ENCODE measurements at places on chromosomes 3 and 15.

- no peak for DNase-seq
Measured at GRCh38 chr3:119351581-119351980, 57.4 kb downstream of the ARHGAP31 start.

DNA sequence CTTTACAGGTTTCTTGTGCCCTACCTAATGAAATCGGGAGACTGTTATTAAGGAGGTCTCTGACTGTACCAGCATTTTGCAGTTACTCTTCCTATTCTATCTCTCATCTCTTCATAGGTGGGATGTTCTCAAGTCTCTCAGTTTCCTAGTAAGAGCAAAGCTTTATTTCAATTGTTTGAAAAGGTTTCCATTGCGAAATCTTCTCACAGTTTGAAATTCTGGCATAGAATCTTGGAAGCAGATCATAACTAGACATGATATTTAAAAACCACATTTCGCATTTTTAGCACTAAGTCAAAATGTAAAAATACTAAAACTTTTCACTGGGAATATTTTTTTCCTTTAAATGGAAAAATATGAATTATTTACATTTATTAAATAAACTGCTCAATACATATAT is 1311.4 kb downstream of the ROBO2 start:
- no peak for DNase-seq

DNA sequence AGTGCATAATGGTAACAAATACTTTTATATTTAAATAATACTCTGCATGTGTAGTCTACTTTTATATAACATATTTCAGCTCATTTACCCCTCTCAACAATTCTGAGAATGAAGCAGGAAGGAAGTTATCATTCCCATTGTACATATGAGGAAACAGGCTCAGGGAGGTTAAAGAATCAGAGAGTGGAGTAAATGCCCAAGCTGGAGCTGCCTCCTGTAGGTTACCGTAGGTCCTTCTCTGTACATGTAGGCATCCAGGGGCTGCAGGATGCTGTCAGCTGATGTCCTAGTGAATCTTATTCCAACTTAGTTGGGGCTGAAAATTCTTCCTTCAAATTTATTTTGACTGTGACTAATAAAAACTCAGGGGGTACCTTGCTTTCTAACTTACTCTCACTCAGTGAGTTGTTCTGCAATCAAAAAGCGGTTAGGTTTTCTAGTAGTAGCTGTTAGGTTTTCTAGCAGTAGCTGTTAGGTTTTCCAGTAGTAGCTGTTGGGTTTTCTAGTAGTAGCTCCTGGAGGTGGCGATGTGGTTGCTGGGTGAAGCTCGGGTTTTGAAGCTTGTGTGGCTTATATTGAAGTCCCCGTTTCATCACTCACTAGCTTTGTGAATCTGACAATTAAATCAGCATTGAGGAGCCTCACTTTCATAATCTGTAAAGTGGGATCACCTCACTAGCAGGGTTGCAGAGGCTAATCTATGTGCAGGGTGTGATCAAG is 357.0 kb downstream of the NR2F2 start:
- DNase-seq = no peak

DNA sequence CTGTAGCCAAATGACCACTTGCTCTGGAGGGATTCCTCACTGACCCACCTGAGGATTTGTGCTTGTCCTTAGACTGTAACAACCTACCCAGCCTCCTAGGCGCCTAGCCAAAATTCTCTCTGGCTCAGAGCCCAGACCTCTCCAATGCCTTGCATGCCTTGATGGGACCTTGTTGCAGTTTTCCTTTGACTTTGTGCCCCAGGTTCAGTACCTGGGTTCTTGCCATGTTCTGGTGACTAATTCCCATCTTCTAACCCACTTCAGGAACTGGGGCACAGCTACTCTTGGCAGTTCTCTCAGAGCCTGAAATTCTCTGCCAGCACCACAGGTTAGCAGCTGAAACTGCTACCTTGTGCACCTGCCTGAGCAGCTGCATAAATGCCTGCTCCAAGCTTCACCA is 27.0 kb upstream of the UBE3A start:
- no peak for DNase-seq

- DNase-seq = no peak
Measured at GRCh38 chr3:173920386-173920785, 522.8 kb downstream of the NLGN1 start.

GRCh38 chr3:25885544-25885943 is 95.7 kb downstream of the OXSM start:
- peak; percentile 51 for DNase-seq

GRCh38 chr3:40924559-40925141 is 274.7 kb upstream of the CTNNB1 start:
- no peak for DNase-seq

All from fibroblast of skin of abdomen (primary cell).